ENCODE measurements at places on chromosomes 1 and 21. TPM values are rescaled to one million over a fixed set of nuclear protein-coding genes. Genes with fewer than 3 reads are reported as not detected.

- H3K36me3 ChIP-seq: no peaks in the 10 kb centered on the region
- no peak overlapping the region for H3K27ac ChIP-seq
- no peaks in the 10 kb centered on the region for H3K4me1 ChIP-seq
- no peak for DNase-seq
Observed at GRCh38 chr1:236913371-236914037, 90.7 kb downstream of the MT1HL1 start.

GRCh38 chr1:22773981-22774832, 63.6 kb downstream of the EPHB2 start:
- no peak overlapping the region for H3K4me3 ChIP-seq
- no peak for DNase-seq
- H3K36me3 ChIP-seq: no peaks in the 10 kb centered on the region
- H3K4me1 ChIP-seq: no peaks in the 10 kb centered on the region
- no peak overlapping the region for H3K27ac ChIP-seq

DNA sequence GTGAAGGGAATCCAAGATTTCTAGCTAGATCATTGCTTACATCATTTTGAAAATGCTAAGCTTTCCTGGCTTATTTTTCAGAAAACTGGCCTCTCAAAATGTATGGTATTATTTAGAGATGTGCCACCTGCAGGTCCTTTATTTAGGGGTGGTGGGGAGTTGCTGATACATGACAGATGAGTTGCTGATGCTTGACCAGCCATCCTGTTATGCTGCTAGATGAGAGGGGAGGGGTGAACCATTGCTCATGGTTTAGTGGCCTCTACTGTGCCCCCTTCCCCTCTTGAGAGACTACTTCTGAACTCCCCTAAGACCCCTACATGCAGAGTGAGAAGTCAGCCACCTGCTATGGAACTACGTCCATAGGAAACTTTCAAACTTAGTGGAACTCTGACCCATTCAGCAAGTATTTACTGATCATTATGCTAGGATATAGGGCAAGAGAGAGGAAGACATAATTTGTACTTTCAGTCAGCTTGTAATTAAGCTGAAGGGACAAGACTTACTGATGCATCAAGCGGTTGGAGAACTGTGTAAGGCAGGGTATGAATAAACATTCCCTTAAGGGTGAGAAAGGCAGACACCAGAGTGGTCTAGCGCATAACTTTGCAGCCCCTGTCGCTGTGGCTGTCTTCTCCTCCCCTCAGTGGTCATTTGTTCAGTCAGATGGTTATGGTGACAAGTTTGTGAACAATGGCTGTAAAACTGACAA, 34.6 kb downstream of the SLAMF6 start:
- no peaks in the 10 kb centered on the region for H3K4me1 ChIP-seq
- DNase-seq: no peak
- no peaks in the 10 kb centered on the region for H3K27me3 ChIP-seq
- H3K27ac ChIP-seq: no peak overlapping the region
- H3K36me3 ChIP-seq: no peaks in the 10 kb centered on the region

- no peak overlapping the region for H3K4me3 ChIP-seq
- DNase-seq: no peak
- H3K36me3 ChIP-seq: no peaks in the 10 kb centered on the region
- H3K4me1 ChIP-seq: no peaks in the 10 kb centered on the region
- H3K27me3 ChIP-seq: no peaks in the 10 kb centered on the region
Observed at GRCh38 chr1:191519519-191519918, 638.7 kb upstream of the RGS18 start.

Gene CACHD1
- not detected for total RNA-seq
